ENCODE measurements at places on chromosomes 6 and 20.

DNA sequence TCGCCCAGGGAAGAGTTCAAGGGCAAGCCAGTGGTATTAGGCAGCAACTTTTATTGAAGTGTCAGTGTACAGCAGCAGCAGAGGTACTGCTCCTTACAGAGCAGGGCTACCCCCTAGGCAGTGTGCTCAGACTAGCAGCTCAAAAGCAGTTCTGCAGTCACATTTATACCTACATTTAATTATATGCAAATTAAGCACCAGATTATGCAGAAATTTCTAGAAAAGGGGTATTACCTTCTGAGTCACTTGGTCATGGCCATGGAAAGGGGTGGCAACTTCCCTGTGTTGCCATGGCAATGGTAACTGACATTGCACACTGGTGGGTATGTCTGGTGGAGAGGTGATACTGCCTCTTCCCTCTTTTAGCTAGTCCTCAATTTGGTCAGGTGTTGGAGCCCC, 2.1 kb upstream of the ZKSCAN4 start:
- DNase-seq = no peak

DNA sequence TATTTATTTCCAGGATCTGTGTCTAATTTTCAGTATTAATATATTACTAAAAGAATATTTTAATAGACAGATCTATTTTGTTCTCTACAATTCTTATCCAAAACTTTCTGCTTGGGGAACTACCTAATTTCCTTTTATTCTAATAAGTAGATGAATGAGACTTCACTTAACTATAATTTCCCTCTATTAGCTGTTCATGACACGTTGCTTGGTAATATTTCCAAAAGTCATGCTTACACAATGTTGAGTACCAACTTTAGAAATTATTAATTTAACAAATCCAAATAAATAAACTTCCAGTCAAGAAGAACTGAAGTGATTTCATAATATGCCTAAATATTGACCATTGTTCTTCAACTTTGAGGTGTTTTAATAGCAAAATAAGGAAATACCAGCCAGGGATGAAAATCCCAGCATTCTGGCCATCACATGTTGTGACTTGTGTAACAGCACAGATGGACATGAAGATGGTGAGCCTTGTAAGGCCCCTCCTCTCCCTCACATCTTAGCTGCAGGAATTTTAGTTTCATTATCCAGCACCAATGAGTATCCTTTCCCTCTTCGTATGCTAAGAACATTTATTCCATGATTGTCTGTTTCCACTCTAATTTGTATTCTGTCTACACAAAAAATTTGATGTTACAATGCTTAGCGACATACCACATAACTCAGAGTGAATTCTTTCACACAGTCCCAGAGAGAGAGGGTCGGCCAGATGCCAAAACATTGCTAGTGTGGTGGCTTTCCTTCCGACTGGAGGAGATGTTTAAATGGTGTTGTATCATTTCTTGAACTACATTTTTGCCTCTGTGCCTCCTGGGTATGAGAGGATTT, 137.5 kb downstream of the FOXA2 start:
- DNase-seq = no peak

GRCh38 chr20:47704746-47705496, 80.4 kb downstream of the SULF2 start:
- DNase-seq = no peak

- no peak for DNase-seq
Measured at GRCh38 chr20:19015351-19016139, 196.9 kb upstream of the SLC24A3 start.

DNA sequence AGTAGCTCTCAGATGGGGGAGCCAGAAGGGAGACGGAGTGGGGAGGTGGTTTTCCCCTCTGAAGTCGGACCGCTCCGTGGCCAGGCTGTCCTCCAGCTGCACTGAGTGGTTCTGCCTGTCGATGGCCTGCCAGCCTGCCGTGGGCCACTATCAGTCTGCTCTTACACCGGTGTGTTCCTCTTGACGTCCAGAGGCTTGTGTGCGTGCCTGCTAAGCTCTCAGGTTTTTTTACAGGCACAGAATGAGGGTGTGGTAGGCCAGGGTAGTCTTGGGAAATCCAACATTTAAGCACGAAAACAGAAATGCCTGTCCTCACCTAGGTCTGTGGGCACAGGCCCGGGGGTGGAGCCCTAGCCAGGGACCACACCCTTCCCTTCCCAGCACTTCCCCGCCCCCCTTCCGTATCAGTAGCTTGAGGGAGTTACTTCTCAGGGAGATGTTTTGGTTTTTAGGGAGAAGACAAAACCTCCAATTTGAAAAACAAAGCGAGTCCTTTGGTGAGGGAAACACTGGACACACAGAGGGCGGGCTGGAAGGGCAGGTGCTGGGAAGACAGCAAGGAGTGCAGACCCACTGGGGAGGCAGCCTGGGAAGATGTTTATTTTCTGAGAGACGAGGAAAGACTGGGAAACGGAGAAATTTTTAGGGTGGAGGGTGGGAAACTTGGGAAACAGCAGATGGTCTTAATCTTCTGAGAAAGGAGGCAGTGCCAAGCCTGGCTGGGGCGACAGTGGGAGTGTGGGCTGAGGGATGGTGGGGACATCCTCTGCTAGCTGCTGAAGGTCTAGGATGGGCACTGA, 106.5 kb downstream of the LY86 start:
- no peak for DNase-seq

- no peak for DNase-seq
Measured at GRCh38 chr20:20447196-20447595, 79.3 kb downstream of the INSM1 start.

GRCh38 chr20:18754030-18754652, 59.4 kb upstream of the SCP2D1 start:
- no peak for DNase-seq

DNA sequence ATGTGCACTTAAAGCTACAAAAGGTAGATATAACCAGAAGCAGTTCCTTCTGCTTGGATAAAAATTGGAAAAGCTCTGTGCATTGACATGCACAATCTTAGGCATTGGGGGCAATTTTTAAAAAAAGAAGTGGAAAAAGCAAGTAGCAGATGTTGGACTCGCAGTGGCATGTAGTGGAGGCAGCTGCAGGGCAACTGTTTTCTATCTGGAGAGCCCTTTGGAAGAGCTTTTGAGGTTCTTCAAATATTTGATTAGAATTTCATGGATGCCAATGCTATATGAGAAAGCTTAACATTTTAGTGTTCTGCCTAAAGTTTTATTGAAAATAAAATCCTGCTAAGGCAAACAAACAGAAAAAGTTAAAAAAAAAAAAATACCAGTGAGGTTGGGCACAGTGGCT, 388.3 kb upstream of the RNF217 start:
- no peak for DNase-seq

- DNase-seq = no peak
Measured at GRCh38 chr20:12289465-12289864, 371.8 kb downstream of the BTBD3 start.

DNA sequence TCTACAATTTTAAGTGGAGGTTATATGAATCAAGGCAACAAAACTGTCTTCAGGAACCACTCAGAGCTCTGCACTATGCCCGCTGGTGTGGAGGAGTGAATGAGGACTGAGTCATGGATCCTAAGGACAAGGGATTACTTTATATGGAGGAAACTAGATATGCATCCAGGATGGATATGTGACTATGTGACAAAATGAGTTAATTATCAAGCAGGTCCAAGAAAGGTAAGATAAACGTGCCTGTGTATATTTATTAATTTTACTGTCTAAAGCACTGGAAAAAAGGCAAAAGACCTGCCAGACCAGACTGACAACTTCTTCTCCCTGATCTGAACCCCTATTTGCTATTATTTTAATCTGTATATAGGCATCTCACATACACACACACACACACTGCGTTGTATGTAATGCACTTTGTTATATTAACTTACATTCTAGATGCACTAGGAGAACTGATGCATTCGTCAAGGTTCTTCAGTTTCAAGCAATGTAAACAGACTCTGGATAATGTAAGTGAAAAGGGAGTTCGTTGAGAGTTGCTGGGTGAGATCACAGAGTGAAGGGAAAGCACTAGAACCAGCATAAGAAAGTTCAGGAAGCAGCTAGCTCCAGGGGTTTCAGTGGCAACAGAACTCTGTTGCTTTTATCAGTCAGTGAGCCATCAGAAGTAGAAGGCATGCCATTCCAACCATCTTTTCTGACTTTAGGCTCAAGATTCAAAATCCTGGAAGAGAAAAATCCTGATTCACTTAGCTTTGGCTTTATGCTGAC, 26.4 kb upstream of the ADGRG6 start:
- no peak for DNase-seq

DNA sequence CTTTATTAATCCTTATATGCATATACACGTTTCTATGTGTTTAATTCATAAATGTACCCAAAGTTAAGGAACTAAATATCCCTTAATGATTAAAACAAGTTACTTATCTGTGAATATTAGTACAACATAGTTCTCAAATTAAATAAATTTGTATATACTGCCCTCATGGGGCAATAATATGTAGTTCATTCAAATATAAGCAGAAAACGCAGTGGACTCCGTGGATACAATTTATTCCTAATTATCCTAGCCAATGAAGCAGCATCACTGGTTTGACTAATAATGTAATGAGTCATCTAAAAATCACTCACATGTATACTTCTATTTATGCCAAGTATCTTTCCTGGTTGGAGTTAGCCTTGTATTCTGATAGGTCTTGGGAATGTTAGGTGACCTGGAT, 111.6 kb downstream of the TBC1D32 start:
- no peak for DNase-seq

DNA sequence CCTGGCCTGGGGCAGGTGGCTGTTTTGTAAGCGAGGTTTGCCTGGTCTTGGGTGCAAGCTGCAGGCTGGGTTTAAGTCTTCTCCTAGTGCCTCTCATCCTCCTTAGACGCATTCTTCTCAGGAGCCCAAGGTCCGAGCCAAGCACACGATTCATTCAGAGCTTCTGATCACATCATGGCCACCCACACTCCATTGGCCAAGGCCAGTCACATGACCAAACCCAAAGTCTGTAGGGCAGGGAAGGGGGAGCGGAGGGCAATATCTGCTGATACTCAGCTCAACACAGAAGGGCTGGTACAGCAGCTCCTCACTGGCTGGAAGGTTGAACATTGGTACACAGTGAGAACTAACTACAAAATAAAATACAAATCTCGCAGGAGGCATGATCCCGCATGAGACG, 177.2 kb upstream of the AFDN start:
- no peak for DNase-seq

DNA sequence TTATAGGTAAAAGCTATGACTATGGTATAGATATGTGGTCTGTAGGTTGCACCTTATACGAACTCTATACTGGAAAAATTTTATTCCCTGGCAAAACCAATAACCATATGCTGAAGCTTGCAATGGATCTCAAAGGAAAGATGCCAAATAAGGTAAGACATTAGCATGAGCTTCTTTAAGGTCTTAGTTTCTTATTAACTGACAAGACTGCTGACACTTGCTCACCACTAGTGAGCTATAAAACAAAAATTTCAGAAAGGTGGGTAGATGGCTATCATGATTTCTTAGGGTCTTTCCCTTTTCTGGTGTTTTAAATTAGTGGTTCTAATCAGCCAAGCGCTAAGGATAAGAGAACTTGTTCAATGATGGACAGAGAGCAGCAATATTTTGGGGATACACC, 21.9 kb downstream of the FAM217A start:
- DNase-seq = no peak

DNA sequence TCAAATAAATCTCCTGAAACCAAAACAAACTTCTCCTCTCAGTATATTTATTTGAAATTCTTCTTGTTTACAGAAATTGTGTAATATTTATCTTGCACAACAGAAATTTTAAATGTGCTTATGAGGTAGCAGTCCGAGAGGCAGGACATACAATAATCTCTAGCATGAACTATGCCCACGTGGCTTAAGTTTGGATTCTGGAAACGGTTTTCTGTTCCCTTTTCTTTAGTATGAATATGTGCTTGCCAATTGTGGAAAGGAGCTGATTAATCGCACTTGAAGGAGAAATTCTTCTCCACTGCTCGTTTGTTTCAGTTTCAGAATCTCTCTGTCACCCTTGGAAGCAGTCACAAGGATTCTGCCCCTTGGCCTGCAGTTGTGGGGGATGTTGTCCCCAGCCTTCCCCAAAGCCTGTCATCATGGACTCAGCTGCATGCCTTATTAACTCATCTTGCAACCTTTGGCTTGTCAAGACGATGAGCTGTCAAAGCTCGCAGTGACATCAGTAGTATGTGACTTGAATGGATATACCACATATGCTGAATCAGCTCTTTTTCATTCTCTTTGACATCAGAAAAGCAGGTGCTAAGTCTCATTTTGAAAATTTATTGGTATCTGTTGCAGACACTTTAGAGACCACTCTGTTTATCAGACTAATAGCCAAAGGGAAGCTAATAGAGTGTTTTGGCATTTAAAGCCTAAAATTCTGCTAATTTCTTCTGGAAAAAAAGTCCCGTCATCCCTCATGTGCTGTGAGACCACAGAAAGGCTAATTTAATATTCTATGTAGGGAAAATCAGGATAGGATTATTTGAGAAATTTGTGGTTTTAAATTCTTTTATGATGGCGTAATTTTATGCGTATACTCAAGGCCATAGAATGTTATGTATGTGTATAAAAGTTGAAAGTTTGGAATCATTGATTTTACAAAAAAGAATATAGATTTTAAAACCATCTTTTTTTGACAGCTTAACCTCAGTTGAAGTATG, 186.8 kb downstream of the ARID1B start:
- DNase-seq = no peak

GRCh38 chr20:14069796-14070195, 74.5 kb downstream of the MACROD2 start:
- no peak for DNase-seq

DNA sequence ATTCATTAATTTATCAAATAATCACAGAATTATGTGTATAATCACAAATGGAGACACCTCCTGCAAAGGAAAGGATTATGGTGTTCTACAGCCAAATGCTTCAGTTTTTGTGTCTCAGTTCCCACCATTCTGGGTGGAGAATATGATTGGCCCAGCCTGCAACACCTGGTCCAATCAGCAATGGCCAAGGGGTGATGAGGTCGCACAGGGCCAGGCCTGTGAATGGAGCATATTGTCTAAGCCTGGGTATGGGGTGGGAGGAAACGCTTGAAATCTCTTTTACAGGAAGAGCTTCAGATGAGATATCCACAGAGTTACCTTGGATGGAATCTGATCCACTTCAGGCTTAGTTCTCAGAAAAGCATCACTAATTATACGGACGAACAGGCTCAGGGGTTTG, 271.6 kb downstream of the DHX35 start:
- DNase-seq = no peak

DNA sequence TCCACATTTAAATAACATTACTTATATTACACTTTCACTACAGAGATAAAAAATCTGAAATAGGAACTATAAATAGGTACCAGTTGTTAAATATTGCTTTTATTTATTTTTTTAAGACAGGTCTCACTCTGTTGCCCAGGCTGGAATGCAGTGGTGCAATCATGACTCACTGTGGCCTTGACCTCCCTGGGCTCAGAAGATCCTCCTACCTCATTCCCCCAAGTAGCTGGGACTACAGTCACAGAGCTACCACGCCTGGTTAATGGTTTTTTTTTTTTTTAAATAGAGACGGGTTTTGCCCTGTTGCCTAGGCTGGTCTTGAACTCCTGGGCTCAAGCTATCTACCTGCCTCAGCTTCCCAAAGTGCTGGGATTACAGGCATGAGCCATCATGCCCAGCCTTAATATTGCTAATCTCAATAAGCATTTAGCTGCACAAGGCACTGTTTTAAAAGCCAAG, 17.3 kb downstream of the EEF1E1 start:
- DNase-seq = no peak
